ENCODE measurements at places on chromosomes 5 and 9.

DNA sequence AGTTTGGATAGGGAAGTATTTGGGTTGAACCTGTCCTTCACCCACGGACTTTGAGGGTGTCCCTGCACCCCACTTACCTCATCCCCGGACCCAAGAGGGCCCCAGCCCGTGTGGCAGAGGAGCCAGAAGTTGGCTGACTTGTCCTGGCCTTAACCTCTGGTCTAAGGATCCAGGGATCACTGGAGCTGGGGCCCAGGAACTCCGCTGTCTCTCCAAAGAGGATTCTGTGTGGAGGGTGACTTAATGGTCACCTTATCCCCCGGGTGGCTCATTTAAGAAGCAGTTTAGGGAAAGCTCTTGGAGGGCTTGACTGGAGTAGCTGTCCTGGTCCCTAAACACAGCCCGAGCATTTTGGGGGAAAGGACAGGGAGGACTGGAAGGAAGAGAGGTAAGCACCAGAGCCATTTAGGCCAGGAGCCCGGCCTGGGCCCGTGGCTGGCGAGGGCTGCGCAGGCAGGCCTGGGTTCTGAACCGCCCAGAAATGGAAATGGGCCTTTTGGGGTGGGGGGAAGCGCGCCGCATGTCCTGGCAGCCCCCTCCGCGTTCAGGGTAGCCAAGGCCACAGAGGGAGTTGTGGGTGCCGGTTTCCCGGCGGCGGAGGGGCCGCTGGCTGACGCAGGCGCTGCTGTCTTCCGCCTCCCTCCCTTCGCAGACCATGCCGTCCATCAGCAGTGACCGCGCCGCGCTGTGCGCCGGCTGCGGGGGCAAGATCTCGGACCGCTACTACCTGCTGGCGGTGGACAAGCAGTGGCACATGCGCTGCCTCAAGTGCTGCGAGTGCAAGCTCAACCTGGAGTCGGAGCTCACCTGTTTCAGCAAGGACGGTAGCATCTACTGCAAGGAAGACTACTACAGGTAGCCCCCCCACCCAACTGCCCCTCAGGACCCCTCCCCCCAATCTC, 2.0 kb downstream of the LHX2 start:
- no peak for DNase-seq

- no peak for DNase-seq
Measured at GRCh38 chr5:12071455-12071854, 167.2 kb upstream of the CTNND2 start.

- peak; percentile 97 for DNase-seq
Measured at GRCh38 chr5:173802670-173803165, 85.4 kb upstream of the CPEB4 start.

DNA sequence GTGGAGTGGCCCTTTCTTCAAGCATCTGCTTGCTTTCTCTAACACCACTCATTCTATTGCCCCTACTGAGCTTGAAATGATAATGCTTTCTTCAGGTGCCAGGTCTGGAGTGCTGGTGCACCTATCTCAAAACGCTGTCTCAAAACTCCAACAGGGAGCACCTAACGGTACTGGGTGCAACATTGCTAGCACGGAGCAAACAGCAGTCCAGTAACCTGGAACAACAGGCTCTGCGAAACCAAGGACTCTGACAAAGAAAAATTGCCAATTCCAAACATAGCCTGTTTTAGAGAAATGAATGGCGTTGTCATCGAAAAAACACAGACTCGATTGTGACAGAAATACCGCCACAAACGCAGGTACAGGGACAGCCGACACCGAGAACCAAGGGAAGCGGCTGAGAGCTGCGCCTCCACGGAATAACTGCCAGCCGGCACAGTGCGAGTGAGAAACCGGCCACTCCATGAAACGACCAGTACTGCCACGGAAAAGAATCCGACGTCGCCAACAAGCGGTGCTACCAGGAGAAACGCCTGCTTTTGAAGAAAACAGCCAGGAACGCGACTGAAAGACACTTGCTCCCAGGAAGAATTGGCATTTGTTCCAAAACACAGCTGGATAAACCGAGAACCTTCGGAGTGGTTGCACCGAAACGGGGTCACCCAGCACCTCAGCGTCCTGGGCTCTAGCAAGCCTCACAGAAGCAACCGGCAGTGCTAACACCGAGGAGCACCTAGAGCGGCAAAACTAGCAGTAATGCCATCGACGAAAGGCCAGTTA, 3.1 kb downstream of the ANXA2R start:
- DNase-seq = no peak

- no peak for DNase-seq
Measured at GRCh38 chr9:8262625-8263622, 463.3 kb upstream of the DMAC1 start.

- peak; percentile 80 for DNase-seq
Measured at GRCh38 chr5:78979909-78980308, 5.2 kb downstream of the ARSB start.

DNA sequence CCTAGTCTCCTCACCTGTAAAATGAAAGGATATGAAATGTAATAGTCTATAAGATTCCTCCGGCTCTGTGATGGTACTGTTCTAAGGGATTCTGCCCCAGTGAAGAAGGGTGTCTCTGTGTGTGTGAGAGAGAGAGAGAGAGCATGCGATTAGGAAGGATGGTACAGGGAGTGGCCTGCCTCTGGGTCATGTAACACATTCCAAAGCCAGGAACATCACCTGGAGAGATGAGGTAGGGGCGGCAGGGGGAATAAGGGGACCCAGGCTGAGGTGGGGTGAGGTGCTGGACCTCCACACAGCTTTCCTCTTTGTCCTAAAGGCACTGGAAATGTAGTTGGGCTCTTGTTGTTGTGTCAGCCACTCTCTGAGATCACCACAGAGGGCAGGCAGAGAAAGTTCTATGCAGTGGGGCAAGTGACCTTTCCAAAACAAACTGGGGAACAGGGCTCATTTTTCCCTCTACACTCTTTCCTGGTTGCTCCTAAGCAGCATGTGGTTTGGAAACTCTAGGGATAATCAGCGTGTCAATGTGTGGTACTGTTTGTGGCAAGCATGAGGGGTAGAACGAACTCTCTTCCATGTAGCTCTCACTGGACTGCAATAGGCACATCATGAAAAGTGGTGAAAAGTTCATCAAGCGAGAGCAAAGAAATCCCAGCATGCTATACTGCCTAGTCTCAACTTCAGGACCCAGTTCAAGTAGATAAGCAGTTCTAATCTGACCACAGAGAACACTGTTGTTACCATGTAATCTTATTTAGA, 65.0 kb downstream of the SEMA6A start:
- DNase-seq = no peak

DNA sequence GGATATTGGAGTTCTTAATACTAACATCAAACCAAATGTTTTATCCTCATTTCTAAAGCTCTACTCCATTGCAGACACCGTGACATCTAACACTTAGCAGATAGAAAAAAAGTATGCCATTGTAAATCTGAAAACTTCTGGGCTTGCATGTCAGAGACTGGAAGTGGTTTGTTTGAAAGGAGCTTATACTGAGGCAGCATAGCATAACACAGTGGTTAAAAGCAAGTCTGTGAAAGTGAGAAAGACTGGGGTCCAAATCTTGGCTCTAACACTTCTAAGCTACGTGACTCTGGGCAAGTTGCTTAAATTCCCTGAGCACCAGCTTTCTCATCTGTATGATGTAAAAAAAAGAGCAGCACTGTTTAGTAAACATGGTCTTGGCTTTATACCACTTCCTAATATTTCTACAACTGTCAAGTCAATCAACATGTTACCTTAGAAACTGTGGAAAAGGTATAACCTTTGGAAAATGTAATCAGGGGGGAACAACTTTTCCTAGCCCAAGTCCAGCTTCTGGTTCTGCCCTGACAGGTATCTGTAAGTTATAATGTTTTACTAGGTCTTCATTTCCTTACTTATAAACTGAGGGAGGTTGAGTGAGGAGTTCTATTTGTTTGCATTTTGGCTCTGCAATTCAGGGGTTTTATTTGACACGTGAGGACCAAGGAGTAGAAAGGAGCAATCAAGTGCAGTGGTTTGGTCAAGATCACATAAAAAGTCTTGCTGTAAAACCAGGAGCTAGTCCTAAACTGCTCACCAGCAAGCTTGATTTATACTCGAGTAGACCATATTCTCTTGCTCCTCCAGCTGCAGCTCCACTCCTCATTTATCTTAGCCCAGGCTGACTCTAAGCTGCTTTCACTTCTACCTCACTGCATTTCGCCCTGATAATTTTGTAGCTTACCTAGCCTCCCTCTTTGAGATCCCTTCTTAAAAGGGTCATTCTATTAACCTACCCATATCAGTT, 541.0 kb downstream of the RAB3C start:
- DNase-seq = no peak

DNA sequence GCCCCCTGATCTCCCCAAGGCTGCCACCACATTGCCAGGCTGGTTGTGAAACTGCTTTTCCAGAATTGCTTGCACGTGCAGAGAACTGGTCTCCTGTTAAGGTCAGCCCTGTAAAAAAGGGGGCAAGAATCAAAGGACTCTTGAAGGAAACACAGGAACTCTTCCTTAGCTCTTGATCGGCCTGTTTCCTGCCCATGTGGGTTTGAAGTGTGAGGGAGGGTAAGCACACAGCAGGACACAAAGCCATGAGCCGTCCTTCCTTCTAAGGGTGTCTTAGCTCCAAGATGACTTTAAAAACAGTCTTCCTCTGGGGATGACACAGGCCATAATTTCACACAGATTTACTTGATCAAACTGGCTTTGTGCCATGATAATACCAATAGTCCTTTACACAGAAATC, 36.1 kb downstream of the TEK start:
- no peak for DNase-seq

GRCh38 chr5:158643840-158644239, 455.9 kb downstream of the EBF1 start:
- no peak for DNase-seq

- DNase-seq = peak; percentile 91
Measured at GRCh38 chr9:123349691-123350480, 6.1 kb upstream of the CRB2 start.

Data from inflammatory macrophage treated with lipopolysaccharide for 1 hour (primary cell).